Fibroblast of mammary gland (primary cell): ENCODE measurements at places on chromosomes 7 and 10.

- no peak for DNase-seq
These were observed 24.9 kb upstream of the CHST3 start for GRCh38 chr10:71939304-71939703.

GRCh38 chr7:70353330-70353945, 755.2 kb downstream of the AUTS2 start:
- peak; percentile 64 for DNase-seq

GRCh38 chr10:76550806-76551205, 1086.8 kb downstream of the KCNMA1 start:
- peak; percentile 1 for DNase-seq

DNA sequence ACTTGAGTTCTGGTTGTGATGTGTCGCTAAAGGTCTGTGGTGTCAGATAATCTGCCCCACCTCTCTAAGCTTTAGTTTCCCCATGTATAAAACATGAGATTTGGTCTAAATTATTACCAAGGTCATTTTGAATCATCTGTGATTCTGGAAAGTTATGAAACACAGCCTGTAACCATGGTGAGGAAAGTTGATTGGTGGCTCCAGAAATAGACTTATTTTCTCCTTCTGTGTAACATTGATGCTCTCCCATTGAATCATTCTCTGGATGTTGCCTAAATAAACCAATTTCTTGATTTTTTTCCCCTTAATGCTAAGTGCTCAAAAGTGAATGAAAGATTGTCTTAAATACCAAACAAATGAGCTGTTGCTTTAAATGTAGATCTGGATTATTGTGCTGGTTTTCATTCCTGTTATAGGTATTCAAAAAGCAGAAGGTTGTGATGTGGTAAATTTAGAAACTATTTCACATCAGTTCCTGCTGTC, 30.0 kb upstream of the PCGF5 start:
- peak; percentile 74 for DNase-seq

GRCh38 chr7:54186336-54186735, 355.8 kb upstream of the VSTM2A start:
- no peak for DNase-seq

- DNase-seq: peak; percentile 84
These were observed 282.7 kb upstream of the ZNF32 start for GRCh38 chr10:43931308-43931930.

GRCh38 chr7:87220026-87220733, 648 bp upstream of the TMEM243 start:
- peak; percentile 62 for DNase-seq

DNA sequence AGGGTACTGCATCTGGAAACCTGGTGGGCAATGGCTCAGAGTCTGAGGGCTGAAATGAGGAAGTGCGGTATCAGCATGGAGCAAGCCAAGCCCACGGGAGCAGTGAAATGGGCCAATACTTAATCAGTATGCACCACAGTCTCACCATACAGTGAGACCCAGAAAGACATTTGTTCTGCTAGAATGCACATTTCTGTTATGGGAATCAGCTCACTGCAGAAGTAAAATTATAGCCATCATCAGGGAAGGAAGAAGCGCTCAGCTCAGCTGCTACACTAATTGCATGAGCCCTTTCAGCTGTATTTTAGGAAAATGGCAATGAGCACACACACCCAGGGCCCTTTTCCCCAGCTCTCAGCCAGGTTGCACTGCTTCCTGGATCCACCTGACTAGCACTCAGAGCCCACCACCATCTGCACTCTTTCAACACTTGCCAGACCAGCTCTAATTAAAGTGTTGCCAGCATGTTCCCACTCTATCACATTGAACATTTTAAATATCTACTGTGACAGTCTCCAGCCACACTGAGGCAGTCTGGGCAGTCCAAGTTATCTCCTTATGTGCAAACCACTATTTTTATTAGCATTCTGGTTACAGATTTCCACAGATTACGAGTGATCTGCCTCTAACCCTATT, 44.2 kb upstream of the PIK3AP1 start:
- DNase-seq: no peak

DNA sequence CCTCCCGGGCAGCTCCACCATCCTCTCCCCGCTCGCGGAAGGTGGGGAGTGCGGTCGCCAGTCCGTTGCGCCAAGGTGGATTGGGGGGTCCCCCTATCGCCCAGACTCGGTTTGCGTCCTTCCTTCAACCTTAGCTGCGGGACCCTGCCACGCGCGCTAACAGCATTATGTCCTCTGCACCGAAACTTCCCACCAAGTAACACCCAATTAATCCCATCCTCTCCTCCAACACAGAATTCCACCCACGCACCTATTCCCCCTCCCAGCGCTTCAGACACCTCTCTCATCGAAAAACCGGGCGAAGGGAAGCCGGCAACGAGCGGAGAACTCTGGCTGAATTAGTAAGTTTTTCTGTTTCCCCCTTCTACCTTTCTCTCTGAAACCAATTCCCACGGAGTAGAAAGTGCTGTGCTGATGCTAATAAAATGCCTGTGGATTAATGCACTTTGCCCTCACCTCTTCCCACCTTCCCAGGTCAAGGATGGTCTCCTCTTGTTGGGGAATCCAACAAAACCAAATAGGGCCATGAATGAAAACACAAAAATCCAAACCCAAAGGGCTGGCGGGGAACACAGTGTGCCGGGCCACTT, 947 bp downstream of the HOXA3 start:
- peak; percentile 22 for DNase-seq

DNA sequence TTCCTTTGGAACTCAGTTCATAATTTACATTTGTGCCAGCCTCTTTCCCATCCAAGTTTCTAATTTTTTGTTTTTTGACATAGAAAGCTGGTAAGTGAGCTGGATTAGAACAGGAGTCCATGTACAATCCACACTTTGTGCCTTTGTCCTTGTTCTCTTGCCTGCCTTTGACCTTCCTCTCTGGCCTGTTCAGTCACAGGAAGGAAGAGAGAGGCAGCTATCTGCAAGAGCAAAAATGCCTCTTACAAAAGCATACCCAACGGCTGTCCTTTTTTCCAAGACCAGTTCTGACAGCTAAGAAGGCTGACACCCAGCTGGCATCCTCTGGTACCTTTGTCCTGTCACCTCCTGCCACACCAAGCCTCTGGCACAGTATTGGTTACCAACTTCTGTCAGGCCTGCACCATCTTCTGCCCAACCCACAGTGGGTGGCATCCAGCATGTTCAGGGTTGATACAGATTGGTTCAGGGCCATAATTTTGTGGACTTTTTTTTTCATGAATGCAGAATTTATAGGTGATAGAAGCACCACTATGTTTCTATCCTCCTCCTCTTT, 133.7 kb upstream of the KLF14 start:
- DNase-seq: no peak

DNA sequence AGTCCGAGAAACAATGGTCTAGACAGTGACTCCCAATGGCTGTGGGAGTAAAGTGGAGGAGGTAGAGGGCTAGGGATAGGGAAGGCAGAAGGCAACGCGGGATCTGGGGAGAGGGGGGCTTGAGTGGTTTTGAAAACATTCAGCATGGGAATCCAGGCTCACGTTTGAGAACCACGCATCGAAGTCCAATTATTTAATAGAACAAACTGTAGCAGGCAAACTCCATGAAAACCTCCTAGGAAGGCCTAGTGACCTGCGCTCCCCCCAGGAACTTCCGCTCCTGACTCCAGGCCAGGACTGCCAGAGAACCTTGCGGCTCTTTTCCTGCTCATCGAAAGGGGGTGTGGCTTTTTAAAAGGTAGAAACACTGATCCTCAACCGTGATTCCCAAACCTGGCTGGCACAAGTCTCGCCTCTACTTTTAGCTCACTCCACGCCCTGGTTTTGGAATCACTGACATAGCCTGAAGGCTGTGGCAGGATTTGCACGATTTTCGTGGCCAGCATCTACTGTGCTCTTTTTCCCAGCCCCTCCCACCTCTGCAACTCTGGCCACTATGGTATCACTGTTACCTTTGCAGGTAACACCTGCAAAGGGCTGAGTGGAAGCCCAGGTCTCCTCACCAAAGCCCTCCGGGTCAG, 43.4 kb downstream of the MYOF start:
- DNase-seq: no peak

- no peak for DNase-seq
These were observed 23.2 kb downstream of the RAPGEF5 start for GRCh38 chr7:22333680-22334141.

- DNase-seq: peak; percentile 9
These were observed 101.3 kb upstream of the DNAJB12 start for GRCh38 chr10:72455889-72456595.

GRCh38 chr7:69736126-69736810, 138.0 kb downstream of the AUTS2 start:
- peak; percentile 16 for DNase-seq

GRCh38 chr7:93426155-93426696, 148.3 kb downstream of the CALCR start:
- no peak for DNase-seq

GRCh38 chr7:142864980-142865747, 10.3 kb downstream of the EPHB6 start:
- no peak for DNase-seq

DNA sequence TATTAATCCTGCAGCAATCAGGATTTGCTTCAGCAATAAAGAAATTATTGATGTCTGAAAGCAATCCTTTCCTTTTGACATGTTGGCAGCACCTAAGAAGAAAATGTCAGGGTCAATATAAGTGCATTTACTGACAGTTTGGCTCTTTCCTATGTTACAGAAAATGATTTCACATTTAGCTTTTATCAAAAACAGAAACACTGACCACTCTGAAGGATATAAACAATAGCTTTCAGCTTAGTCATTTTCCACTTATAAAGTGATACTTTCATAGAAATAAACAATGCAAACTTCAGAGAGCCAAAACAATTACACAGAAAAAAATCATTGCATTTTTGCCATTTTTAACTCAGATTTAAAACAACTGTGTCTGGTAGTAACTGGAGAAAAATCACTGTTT, 325.6 kb upstream of the KAT6B start:
- DNase-seq: peak; percentile 56

GRCh38 chr7:16535500-16535899, 8.9 kb downstream of the LRRC72 start:
- no peak for DNase-seq
